ENCODE measurements at places on chromosomes 11 and 22.

GRCh38 chr11:32615422-32615821 is 31.8 kb downstream of the EIF3M start:
- peak; percentile 53 for DNase-seq

GRCh38 chr11:105975128-105975527 is 46.9 kb downstream of the MSANTD4 start:
- DNase-seq: peak; percentile 3

GRCh38 chr22:23520863-23521440 is 59.1 kb downstream of the IGLL1 start:
- peak; percentile 14 for DNase-seq

DNA sequence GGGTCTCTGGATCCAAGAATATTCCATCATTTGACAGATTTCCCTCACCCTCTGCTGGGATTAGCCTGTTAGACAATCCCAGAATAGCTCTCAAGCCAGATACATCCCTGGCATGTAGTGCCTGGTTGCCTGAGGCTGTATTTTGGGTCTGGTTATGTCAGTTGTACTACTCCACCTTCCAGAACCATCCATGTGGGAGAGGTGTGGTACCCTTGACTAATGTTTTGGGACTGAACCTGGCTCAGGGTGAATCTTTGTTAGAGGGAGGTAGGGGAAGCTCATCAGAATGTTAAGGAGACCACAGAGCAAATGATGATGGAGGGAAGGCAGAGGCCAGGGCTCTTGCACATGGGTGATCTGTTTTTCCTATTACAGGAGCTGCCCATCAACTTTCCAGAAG is 5.2 kb downstream of the C11orf52 start:
- no peak for DNase-seq

DNA sequence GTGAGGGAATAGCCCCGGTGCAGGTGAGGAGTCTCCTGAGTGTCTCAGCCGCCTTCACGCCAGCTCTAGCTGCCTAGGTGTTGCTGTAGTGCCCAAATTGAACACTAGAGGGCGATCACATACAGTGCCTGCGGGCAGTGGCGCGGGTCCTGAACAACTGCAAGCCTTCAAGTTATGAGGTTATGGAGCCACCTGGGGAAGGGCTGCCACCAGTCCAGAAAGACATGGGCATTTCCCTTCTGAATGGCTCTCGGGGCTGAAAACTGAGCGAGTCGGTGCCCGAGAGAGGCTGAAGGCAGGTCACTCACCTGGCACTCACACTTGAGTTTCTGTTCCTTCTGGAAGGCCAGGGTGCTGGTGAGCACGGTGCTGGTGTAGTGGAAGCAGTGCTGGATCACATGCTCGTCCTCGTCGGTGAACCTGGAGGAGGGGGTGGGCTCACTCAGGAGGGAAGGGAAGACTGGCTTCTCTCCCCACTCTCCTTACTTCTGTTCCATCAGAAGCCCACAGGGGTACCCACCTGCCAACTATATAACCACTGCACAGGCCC is 88.4 kb downstream of the PDE2A start:
- peak; percentile 69 for DNase-seq

DNA sequence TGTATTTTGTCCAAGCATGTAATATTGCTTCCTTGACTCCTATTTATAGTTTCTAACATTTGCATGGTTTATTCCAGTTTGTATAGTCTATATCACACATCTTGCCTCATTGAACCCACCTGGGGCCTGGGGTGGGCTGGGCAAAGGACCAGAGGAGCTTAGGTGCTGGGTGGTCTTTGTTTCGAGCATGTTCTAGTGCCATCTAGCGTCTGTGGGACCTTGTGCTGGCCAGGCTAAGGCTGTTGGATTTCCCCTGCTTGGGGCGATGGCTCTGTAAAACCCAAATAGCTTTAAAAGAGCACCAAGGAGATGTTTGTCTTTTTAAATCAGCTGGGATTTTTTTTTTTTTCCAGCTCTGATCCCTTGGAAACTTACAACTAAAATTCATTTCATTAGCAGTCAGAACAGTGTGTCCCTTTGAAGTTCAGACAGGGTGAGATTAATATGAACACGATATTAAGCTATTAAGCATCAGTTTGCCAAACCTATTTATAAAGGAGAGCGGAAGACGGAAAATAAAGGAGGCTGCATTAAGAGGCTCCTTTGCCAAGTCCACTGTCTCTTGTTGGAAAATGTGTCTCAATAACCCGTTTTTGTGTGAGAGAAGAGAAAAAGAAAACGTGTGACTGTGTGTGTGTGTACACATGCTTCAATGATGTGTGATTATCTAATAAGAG is 157.4 kb downstream of the COMMD9 start:
- DNase-seq: peak; percentile 81

- no peak for DNase-seq
Measured at GRCh38 chr11:79122759-79123158, 318.1 kb downstream of the TENM4 start.

GRCh38 chr11:120168960-120169681 is 31.2 kb upstream of the TRIM29 start:
- DNase-seq: peak; percentile 63

DNA sequence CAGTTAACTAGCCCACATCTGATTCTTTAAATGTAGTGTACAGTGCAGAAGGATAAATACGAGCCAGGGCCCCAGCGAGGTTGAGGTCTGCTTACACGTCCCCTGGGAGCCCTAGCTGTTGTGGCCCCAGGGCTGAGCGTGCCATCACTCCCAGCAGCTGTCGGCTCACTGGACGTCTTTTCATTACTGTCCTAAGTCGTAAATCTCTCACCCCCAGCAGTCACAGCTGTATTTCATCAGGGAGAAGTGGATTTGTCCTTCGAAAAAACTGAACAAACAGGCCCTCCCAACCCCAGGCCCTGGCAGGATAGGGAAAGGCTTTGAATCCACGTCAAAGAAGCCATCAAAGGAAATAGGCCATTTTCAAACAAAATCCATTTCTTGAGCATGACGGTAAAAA is 110.4 kb upstream of the CSNK2A3 start:
- DNase-seq: no peak

GRCh38 chr11:14969901-14970323 is 2.2 kb downstream of the CALCA start:
- no peak for DNase-seq

GRCh38 chr11:66080055-66080817 is 10.2 kb downstream of the PACS1 start:
- peak; percentile 90 for DNase-seq

- no peak for DNase-seq
Measured at GRCh38 chr11:61588728-61589191, 7.9 kb upstream of the SYT7 start.

DNA sequence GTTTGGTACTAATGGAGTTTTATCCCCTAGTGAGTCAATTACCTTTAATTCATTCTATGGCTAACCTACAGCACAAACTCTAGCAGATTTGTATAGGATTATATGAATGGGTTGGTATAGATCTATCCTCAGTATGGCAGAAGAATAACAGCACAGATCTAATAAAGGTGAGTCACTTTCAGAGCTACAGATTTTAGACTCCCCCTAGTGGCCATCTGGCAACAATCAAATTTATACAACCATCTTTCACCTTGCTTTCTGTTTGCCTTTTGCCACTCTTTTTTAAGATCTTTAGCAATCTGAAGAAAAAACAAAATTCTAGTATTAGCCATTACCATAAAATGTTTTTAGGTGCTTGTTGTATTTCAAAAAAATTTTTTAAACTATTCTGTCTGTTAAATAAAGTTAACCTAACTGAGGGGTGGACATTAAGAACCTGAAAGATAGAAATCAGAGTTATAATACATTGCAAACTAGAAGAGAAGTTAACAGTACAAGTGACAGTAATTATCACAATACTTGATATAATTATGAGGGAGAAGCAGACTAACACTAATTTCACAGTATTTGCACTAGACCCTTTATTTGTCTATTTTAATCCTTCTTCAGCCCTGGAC is 25.8 kb downstream of the DDIAS start:
- DNase-seq: peak; percentile 75

- DNase-seq: no peak
Measured at GRCh38 chr22:49626361-49627216, 201.1 kb downstream of the BRD1 start.

All from cardiac fibroblast (primary cell).